Kidney epithelial cell (primary cell): ENCODE measurements at places on chromosomes 4 and X. TPM values are rescaled to one million over a fixed set of nuclear protein-coding genes. Genes with fewer than 3 reads are reported as not detected.

The TBC1D8B gene
- 1.3 and 1.8 TPM in 2 replicates for total RNA-seq

DNA sequence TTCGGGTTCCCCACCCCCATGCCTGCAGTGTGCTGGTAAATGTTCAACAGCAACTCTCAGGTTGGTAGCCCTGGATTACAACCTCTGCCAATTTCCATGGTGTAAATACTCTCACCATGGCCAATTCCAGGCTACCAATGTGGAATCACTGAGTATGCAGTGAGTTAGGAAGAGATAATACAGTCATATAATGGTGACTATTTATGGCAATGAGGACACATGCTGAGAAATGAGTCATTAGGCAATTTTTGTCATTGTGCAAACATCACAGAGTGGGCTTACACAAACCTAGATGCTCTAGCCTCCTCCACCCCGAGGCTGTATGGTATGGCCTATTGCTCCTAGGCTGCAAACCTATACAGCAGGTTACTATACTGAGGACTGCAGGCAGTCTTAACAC lies 4.6 kb upstream of the CLDN24 start:
- no peak for DNase-seq

GRCh38 chrX:8189096-8189830 lies 18.2 kb upstream of the VCX2 start:
- DNase-seq, result no peak

GRCh38 chr4:105148776-105149175 lies 2.1 kb downstream of the TET2 start:
- no peak for DNase-seq

GRCh38 chrX:118115953-118116712 lies 477 bp downstream of the KLHL13 start:
- no peak for DNase-seq

GRCh38 chr4:183940864-183941263 lies 35.8 kb downstream of the STOX2 start:
- DNase-seq, result no peak

GRCh38 chr4:8290701-8290970 lies 21.1 kb downstream of the HTRA3 start:
- DNase-seq, result no peak

GRCh38 chrX:56281789-56282188 lies 49.6 kb downstream of the KLF8 start:
- no peak for DNase-seq

GRCh38 chr4:13527192-13527980 lies 16.9 kb downstream of the NKX3-2 start:
- DNase-seq, result no peak

DNA sequence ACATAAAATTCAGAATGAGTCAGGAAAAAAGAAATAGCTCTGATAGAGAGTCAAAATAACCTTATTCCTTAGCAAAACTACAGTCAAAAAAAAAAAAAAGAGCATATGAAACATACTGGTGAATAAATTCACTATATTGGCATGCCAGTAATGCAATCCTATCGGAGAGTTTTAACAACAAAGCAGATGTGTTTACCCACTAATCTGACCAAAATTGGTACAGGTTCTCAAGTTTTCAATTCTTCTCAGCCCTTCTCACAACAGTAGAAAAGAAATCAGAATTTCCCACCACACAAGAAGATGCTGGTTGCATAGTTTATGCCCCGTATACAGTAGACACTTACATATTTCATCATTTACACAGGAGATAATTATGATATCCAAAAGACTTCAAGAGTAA lies 59.4 kb downstream of the LCORL start:
- DNase-seq, result no peak

DNA sequence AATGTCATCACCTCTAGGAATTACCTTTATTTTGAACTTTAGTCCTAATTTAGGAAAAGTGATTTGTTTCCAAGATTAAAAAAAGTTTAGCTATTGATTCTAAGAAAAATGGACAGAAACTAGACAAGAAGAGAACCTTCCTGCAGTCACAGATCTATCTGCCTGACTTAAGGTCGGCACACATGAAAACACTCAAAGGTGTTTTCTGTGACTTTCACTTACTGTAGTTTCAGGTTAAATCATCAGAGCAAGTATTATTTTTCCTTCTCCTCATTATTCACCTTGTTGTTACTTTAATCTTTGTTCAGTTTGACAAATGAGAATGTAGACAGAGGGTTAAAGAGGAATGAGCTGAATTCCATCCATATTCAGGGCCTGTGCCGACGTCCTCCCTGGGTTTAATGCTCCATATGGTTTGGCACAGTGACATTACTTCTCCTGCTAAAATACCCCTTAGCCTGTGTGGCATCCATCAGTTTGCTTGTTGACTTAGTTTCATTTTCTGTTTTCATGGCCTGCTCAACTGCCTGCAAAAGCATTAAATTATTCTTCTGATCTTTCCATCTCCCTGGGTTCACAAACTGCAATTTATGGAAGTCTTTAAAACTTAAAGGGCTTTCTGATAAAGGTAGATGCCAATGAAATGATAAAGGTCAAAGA lies 352.7 kb downstream of the NKX6-1 start:
- DNase-seq, result no peak

- DNase-seq, result no peak
These were observed 18.7 kb upstream of the PLCXD1 start for GRCh38 chrX:262381-262909.

- no peak for DNase-seq
These were observed 17.8 kb upstream of the ARSJ start for GRCh38 chr4:113997206-113997605.

DNA sequence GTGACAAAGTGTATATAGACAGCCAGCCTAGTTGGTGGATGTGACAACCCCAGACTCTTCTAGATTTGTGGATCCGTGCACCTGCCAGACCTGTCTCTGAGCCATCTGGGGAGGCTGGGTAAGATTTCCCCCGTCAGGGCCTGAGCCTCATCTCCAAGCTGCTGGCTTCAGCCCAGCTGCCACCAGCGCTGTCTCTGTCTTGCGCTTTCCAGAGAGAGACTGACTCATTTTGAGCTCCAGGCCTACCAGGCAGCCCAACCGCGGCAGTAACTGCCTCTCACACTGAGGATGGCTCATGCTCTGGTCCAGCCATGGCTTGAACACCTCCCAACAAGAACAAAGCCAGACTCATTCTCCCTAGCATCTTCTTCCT lies 26.4 kb downstream of the NOP14 start:
- no peak for DNase-seq

DNA sequence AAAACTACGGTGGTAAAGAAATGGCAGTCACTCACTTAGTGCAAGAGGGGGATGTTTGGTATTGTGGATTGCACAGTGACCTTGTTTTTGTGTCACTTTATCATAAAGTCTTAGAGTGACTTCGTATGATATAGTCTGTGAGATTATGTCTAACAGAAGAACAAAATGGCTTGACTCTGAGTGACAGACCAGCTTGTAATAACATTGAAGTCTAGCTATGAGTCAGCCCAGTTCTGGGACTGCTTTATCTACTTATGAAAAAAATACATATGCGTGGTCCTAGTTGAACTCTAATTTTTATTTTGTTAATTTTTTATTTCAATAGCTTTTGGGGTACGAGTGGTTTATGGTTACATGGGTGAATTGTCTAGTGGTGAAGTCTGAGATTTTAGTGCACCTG lies 20.0 kb downstream of the DCLK2 start:
- no peak for DNase-seq
